ENCODE measurements at places on chromosomes 2 and 18.
A peak's percentile ranks its signal among the peaks of the same experiment; 100 is the strongest.

DNA sequence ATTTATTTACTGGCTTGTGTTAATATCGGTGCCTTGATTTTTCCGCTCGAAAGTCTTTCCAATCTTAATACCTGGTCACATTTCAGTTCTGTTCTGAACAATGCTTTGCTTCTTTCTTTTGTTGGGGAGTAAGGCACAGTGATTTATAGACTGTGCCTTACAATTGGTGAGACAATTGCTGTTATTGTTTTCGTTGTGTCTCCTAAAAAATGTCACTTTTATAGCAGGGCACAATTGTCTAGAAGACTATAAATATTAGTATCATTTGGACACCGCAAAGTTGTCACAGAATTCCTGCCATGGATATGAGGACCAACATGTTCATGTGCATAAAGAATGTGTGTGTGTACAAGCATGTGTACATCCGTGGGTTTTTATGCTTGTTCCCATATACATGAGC is 231.9 kb downstream of the INSIG2 start:
- DNase-seq = no peak

- DNase-seq = no peak
Measured at GRCh38 chr18:5903386-5903785, 8.1 kb upstream of the TMEM200C start.

- DNase-seq = peak; percentile 58
Measured at GRCh38 chr2:196592911-196593881, 46.3 kb upstream of the CCDC150 start.

GRCh38 chr2:112579241-112579640 is 5.2 kb upstream of the CHCHD5 start:
- no peak for DNase-seq

DNA sequence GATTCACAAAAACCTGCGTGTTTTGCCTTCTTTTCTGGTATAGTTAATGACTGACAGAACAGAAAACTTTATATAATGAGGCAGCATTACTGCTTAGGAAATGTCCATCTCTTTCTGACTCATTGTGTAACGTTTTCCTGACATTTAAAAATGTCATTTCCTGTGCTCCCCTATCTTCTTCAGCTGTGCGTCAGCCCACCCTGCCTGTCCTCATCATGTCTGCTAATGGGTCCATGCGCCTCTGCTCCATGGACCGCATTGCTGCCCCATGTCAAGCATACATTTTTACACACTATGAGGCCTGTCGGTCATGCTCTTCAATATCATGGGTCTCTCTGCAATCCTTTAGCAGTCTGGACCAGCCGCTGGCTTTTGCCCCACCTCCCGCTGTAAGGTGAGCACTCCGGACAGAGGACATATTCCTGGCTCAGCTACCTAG is 234.3 kb downstream of the CDCA7 start:
- no peak for DNase-seq

DNA sequence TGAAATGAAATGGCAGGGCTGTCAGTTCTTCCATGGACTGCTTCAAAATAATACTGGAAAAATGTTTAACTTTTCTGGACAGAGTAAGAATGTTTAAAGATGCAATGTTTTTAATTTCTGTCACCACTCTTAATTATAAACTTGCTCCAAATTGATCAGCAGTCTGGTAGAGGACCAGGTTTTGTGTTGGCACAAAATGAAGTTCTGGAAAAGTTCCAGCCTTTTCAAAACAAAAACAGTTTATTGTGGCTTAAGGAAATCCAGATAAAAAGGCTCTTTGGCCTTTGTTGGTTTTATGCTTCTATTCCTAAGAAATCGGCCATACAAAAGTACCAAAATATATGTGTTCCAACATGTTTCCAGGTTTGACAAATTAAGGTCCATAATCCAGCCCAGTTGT is 48.8 kb downstream of the PTRHD1 start:
- no peak for DNase-seq

- no peak for DNase-seq
Measured at GRCh38 chr18:62209046-62209445, 22.0 kb downstream of the RELCH start.

DNA sequence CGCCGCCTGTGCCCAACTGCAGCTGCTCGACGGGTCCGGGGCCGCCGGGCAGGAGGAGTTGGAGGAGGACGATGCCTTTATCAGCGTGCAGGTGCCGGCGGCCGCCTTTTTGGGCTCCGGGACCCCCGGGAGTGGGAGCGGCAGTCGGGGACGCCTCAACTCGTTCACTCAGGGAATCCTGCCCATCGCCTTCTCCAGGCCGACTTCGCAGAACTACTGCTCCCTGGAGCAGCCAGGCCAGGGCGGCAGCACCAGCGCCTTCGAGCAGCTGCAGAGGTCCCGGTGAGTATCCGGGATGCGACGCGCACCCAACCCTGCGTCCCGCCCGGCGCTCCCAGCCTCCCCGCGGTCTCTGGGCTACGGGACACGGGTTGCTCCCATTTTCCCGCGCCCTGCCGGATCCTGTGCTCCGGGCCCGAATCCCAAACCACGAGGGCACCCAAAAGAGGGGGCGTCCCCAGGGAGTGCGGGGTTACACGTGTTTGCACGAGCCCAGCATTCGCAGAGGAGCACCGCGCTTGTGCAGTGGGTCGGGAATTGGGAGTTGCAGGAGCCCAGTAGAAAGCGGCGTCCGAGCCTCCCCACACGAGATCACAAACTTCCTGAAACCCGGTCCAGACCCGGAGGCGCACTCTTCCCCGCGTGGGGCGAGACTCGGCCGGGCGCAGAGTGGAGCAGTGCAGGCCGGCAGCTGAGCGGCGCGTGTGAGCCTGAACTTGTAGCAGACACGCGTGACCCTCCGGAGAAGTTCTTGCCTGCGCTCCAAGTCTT is 1.2 kb downstream of the CABLES1 start:
- peak; percentile 47 for DNase-seq

DNA sequence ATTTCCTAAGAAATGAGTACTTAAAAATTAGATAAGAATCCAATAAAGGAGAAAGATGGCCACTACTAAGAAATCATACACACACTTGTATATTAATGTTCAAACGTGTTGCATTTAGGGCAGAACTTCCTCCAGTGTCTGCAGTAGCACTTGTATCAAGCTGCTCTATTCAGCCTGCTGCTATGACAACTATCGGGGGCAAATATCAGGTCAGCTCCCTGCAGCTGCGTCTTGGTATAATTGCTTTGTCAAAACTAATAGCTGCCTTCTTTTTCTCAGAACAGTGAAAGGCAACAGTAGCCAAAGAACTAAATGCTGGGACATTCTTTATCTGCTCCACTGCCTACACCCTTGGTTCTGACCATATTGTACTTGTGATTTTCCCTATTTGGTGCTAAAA is 300.7 kb downstream of the NOL4 start:
- no peak for DNase-seq

DNA sequence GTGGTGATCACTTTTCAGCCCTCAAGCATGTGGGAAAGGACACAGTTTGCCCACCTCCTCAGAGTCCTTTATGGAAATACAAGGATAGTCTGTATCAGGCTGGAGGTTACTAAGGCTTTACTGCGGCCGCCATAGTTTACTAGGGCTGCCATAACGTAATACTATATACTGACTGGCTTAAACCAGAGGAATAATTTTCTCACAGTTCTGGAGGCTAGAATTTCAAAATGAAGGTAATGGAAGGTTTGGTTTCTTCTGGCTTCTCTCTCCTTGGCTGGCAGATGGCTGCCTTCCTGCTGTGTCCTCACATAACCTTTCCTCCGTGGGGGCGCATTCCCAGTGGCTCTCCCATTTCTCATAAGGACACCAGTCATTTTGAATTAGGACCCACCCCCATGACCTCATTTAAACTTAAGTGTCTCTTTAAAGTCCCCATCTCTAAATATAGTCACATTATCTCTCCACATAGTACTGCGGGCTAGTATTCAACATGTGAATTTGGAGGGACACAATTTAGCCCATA is 12.5 kb upstream of the ATIC start:
- DNase-seq = no peak

DNA sequence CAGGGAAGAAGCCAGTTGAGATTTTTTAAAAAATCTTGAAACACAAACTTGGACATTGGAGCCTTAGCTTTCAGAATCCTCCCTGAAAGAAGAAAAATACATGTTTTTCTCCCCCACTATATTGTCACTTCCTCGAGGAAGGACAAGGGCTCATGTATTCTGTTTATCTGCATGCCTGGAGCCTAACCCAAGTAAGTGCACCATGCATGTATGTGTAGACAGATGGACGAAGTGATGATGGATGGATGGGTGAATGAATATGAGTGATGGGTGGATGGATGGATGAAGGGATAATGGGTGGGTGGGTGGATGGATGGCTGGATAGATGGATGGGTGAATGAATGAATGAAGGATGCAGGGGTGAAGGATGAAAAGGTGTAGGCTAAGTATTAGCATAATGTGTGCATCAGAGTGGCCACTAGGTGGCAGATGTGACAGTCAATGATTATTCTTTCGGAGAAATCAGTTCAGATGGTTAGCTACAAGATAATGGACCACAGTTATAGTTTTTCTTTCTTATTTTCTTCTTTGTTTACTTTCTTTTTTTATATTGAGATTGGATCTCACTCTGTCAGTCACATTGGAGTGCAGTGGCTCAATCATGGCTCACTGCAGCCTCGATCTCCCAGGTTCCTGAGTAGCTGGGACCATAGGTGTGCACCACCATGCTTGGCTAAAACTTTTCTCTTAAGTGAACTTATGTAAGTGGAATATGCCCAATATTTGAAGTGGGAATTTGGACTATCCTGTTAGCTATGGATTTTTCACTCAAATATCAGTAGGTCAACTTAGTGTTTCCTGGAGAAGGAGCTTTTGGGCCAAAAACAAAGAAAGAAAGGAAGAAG is 18.5 kb upstream of the CCDC93 start:
- no peak for DNase-seq

DNA sequence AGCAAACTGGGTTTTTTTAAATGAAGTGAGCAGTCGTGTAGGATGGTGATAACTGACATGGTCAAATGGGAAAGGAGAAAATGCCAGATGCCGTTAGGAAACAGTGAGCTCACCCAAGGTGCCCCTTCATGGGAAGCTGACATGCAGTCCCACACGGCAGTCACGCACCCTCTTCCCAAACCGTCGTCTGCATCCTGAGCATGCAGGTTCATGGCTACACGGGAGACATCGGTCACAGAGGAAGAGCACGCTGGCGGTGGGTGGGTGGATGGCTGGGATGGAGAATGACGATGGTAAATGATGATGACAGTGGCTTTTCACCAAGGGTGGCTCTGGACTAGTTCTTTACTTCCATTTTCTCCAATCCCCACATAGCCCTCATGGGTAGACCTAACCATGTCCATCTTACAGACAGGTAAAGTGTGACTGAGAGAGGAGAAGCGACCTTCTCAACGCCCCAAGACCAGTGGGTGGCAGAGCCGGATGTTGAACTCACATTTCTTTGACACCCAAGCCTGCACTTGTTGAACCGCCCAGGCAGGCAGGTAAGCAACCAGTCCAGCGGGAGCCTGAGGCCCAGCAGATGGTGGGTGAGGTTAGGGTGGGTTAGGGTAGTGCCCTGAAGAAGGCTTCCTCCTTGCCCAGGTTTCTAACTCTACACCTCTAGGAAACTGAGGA is 44.5 kb downstream of the TNS1 start:
- no peak for DNase-seq

- DNase-seq = no peak
Measured at GRCh38 chr2:212480447-212480846, 58.2 kb downstream of the ERBB4 start.

- DNase-seq = no peak
Measured at GRCh38 chr2:225937625-225938187, 538.2 kb downstream of the NYAP2 start.

DNA sequence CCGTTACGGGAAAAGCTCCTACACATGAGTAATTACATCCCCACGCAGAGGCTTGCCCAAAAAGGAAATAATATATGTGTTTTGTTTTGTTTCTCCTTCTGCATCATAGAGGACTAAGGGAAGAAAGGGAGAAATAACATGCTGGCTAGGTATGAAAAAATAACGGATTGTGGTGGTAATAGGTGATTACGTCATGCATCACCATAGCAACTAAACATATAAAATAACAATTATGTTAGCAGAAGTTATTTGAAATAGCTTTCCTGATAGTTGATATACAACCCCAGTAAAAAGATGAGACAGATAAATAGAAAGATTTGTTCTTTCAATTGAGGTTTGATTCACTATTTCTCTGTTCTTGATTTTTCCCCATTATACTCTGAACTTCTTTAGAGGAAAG is 518.0 kb downstream of the ZNF516 start:
- no peak for DNase-seq

DNA sequence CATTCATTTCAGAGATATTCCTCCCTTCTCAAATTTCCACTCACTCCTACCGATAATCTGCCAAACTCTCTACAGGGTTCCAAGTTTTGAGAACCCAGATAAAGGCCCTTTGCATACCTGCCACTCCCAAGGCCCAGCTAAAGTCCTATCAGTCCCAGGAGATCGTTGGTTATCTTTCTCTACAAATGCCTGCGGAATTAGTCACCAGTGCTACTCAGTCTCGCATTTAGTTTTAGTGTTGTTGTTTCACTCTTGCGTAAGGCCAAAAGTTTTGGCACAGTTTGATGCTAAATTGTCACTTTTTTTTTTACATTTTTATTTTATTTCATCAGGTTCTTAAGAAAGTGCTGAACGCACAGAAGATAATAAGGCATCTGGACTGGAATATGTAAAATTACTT is 29.2 kb upstream of the SETBP1 start:
- no peak for DNase-seq

DNA sequence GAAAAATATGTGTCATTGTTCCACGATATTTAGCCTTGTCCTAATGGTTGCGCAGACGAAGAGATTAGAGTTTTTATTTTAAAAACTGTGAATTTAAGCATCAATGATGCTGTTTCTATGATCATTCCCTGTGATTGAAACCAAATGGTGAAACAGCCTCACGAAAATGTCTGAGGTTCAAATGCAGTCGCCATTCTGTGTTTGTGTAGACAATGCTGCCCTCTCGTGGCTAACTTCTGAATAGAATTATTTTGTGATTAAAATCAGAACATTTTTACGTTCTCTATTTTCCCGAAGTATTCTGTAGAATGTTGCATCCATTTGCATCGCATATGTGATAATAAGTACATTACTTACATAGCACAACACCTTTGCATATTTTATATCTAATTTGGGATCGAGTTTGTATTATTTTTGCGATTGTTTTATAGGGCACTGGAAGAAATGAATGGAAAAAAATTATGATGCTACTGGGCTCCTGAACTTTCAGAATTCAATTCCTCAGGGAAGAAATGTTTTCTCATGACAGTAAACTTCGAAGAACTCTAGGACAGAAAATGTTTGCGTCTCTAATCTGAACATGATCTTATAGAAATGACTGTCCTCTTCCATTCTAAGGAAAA is 54.8 kb upstream of the CREB1 start:
- DNase-seq = peak; percentile 13
